ENCODE measurements at places on chromosomes 1 and 21. TPM values are rescaled to one million over a fixed set of nuclear protein-coding genes. Genes with fewer than 3 reads are reported as not detected.

ASCL5 gene
- not detected for total RNA-seq

HLX gene
- total RNA-seq = 0.35 TPM

RSPH1 gene
- 1.0 TPM for total RNA-seq

GRCh38 chr1:17409391-17409811, 30.1 kb downstream of the RCC2 start:
- DNase-seq = no peak

DNA sequence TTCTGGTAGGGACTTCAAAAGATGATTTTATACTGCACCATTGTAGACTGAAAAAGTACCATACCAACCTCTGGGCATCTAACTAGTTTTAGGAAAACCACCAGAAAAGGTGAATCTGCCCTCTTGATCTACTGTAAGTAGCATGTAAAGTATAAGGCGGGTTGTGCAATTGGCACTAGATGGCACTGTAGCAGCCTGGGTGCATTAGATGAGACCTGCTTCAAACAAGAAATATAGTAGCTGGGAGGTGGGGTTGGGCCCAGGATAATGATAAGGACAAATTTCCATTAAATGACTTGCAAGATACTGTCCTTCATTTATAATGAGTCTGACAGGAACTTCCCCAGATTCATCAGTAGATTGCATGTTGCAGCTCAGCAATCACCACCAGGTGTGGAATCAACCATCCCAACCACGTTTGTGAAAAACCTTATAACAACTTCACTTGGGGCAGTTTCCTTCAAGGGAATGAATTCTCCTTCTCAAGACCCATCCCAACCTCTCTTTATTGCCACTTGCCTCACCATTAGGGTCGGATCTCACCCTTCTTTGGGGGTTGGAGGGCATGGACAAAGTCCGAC, 37.3 kb upstream of the IL10 start:
- peak; percentile 53 for DNase-seq

DNA sequence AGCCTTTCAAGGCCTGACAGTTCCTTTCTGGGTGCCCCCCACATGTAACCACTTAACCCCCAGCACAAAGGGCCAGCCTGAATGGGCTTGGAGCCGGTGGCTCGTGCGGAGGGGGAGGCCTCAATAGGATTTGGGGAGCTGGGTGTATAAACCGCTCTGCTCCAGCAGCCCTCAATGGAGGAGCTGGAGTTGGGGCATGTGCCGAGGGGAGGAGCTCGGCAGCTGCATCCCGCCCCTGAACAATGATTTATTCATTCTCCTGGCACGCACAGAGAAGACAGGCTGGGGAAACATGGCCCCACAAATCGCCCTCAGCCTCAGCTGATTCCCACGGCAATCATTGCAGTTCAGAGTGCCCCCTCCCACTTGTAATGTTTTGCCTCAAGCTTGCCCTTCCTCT, 6.9 kb upstream of the C1orf216 start:
- DNase-seq = no peak

- no peak for DNase-seq
These were observed 229.6 kb upstream of the COA6 start for GRCh38 chr1:234143681-234144080.

DNA sequence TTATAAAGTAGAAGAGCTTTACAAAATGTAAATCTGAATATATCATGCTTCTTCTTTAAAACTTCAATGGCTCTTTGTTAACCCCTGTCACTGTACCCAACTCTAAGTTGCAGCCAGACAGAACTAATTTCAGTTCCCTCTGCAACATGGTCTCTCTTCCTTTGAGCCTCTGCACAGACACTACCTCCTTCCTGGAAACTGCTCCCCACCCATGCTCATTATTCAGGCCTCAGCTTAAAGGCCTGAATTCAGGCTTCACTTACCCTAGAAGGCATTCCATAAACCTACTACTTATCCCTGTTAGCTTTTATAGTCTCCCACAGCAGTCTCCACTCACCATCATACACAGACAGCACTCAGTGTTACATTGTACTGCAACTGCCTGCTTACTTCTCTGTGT, 2.6 kb upstream of the EEIG2 start:
- no peak for DNase-seq

Data from renal cortical epithelial cell (primary cell).